ENCODE measurements at places on chromosomes 1 and 21. TPM values are rescaled to one million over a fixed set of nuclear protein-coding genes. Genes with fewer than 3 reads are reported as not detected.

The TMEM79 gene
- total RNA-seq: 7.7 TPM

The OR2L8 gene
- total RNA-seq: not detected

The ADGRL2 gene
- 8.8 TPM for total RNA-seq

The PRKAA2 gene
- total RNA-seq: 2.0 TPM

The HNRNPU gene
- 400 TPM for total RNA-seq

The ACOT7 gene
- 104 TPM for total RNA-seq

The UTS2 gene
- not detected for total RNA-seq

The POLR3GL gene
- total RNA-seq: 12.5 TPM

The SYTL1 gene
- 0.50 TPM for total RNA-seq
